ENCODE measurements at places on chromosomes 4 and X. TPM values are rescaled to one million over a fixed set of nuclear protein-coding genes. Genes with fewer than 3 reads are reported as not detected.

The ADH7 gene
- total RNA-seq: not detected

The MAEA gene
- 68.0 TPM for total RNA-seq

The F9 gene
- total RNA-seq: not detected

The SLC25A4 gene
- total RNA-seq: 14.5 TPM

The FATE1 gene
- total RNA-seq: not detected

The DGKK gene
- total RNA-seq: not detected

The AMBN gene
- total RNA-seq: not detected

The PLAC8 gene
- 1.3 TPM for total RNA-seq

The LRIT3 gene
- 0.06 TPM for total RNA-seq

The HMGB2 gene
- 131 TPM for total RNA-seq

The MAP3K15 gene
- total RNA-seq: 1.8 TPM

The MTCP1 gene
- total RNA-seq: 11.7 TPM

The IL3RA gene
- total RNA-seq: 0.31 TPM

The KLB gene
- total RNA-seq: 0.13 TPM

The SPANXN4 gene
- total RNA-seq: not detected

The C4orf54 gene
- total RNA-seq: not detected

The DDX53 gene
- not detected for total RNA-seq

The MRPS18C gene
- 57.2 TPM for total RNA-seq

The MAGEA6 gene
- 12.0 TPM for total RNA-seq

The GATA1 gene
- total RNA-seq: not detected

The ITIH6 gene
- not detected for total RNA-seq

Measured in A549 treated with CpdA at 1 μM for 4 hours (cell line).